ENCODE measurements at places on chromosomes 12 and 14. TPM values are rescaled to one million over a fixed set of nuclear protein-coding genes. Genes with fewer than 3 reads are reported as not detected.

DNA sequence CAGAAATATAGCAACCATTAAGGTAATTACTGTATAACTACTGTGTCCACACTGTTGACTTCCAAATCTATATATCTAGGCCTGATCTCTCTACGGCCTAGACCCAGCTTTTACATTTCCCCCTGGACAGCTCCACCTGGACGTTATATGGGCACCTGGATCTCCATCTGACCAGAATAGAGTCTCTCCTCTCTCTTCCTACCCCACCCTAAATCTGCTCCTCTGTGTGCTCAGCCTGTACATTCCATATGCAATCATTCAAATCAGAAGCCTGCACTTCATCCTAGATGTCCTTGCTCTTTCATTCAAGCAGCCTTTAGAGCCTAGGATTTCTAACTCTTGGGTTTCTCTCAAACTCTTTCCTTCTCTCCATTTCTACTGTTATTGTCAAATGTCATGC is 255.0 kb downstream of the PAX9 start:
- no peaks in the 10 kb centered on the region for H3K4me1 ChIP-seq
- H3K27me3 ChIP-seq, result no peaks in the 10 kb centered on the region
- no peaks in the 10 kb centered on the region for H3K36me3 ChIP-seq
- H3K4me3 ChIP-seq, result no peak overlapping the region
- no peak for DNase-seq
- no peak overlapping the region for H3K27ac ChIP-seq

The KCNK13 gene
- 3.6 TPM for total RNA-seq

DNA sequence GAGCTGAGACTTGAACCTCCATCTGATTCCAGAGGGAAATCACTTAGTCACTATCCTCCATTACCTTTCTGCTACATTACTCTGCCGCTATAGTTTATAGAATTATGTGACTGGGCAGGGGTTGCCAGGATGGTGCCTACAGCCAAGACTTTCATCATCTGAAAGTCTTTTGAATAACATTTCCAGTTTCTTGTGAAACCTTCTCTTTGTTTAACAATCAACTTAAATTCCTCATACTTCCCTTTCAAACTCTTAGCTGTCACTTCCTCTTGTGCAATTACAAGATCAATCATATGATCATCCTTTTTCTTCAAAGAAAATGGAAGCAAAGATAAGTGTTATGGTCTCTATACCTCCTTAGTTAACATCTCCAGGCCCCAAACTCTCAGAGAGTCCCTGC is 25.4 kb upstream of the PELI2 start:
- no peak overlapping the region for H3K4me3 ChIP-seq
- H3K36me3 ChIP-seq, result no peaks in the 10 kb centered on the region
- no peaks in the 10 kb centered on the region for H3K27me3 ChIP-seq
- H3K4me1 ChIP-seq, result no peaks in the 10 kb centered on the region
- no peak overlapping the region for H3K27ac ChIP-seq

GRCh38 chr12:117890137-117890536 is 78.7 kb downstream of the KSR2 start:
- DNase-seq, result no peak
- no peak overlapping the region for H3K27ac ChIP-seq
- no peaks in the 10 kb centered on the region for H3K4me1 ChIP-seq
- no peak overlapping the region for H3K4me3 ChIP-seq

The OTOGL gene
- 0.44 TPM for total RNA-seq

DNA sequence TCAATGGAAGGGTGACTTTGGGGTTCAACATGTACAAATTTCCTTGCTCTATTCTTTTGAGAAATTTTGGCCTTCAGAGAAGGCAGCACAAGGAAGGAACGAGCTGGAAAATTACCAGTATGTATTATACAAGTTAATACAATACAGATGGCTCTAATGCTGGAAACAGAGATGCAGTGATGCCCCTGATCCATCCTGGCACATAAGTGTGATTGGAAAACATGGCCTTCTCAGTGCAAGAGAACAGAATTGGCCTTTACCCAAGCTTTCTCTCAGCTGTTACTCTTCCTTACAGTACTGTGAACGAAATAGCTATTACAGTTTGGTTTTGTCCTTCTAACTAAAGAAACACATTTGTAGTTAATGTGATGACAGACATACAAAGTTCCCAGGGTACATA is 102.5 kb upstream of the GPHB5 start:
- no peak overlapping the region for H3K4me3 ChIP-seq
- no peak overlapping the region for H3K27ac ChIP-seq

GRCh38 chr12:89622115-89622514 is 86.5 kb downstream of the ATP2B1 start:
- no peak overlapping the region for H3K4me3 ChIP-seq
- no peak overlapping the region for H3K27ac ChIP-seq
- no peak for DNase-seq
- H3K36me3 ChIP-seq, result no peaks in the 10 kb centered on the region

- no peak overlapping the region for H3K4me3 ChIP-seq
- DNase-seq, result no peak
- H3K27me3 ChIP-seq, result no peaks in the 10 kb centered on the region
These were observed 76.7 kb downstream of the SH2B3 start for GRCh38 chr12:111482462-111482861.

The RPGRIP1 gene
- 0.90 TPM for total RNA-seq

GRCh38 chr12:52411815-52412214 is 5.7 kb upstream of the KRT82 start:
- H3K27ac ChIP-seq, result no peak overlapping the region
- no peak for DNase-seq
- H3K4me1 ChIP-seq, result no peaks in the 10 kb centered on the region
- H3K4me3 ChIP-seq, result no peak overlapping the region
- no peaks in the 10 kb centered on the region for H3K36me3 ChIP-seq

DNA sequence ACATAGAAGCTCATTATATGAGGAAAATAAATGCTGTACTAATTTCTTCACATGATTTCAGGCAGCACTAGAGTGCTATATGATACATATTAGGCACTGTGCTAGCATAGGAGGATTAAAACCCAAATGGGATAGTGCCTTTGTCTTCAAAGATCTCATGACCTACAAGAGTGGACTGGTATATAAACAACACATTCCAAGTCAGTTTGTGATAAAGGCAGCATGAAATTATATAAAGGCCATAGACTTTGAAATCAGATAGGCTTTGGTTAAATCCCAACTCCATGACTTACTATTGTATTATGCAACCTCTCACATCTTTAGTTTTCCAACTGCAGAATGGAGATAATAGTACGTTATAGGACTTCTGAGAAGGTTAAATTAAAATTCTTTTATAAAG is 179.7 kb downstream of the RAD51B start:
- no peak for DNase-seq
- peaks cover 13% of the 10 kb centered on the region for H3K4me1 ChIP-seq
- no peaks in the 10 kb centered on the region for H3K36me3 ChIP-seq
- no peak overlapping the region for H3K4me3 ChIP-seq
- no peak overlapping the region for H3K27ac ChIP-seq

DNA sequence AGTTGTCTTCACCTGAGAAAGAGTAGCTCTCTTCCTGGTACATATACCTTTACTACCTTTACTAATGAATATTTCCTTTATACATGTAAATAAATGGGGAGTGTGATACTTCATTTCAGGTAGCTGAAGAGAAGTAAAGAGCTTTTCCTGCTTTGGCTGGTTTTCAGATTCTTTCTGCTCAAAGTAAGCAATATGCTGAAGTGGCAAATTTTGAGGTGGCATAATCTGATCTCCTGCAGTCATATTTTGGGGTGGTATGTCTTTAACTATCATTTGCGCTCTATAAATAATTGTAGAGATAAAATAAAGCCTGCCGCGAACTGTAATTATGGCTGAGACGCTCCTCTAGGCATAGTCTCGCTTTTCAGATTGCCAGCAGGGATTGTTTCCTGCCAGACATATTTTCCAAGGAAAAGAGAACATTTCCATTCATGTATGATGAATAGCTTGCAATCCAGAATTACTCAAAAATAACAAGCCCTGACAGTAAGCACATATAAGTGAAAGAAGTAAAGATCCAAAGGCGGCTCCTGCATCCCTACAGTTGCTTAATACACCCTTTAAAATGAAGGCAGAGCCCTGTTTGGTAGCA is 200.7 kb downstream of the C12orf50 start:
- DNase-seq, result no peak
- no peak overlapping the region for H3K4me3 ChIP-seq
- no peak overlapping the region for H3K27ac ChIP-seq
- no peaks in the 10 kb centered on the region for H3K4me1 ChIP-seq
